Esophagus squamous epithelium (tissue), 5 donors: ENCODE measurements at places on chromosomes 3 and 15.

- no peak for DNase-seq
Measured at GRCh38 chr3:182486463-182486862, 306.8 kb upstream of the ATP11B start.

GRCh38 chr3:4880850-4881249, 98.4 kb upstream of the BHLHE40 start:
- no peak for DNase-seq

DNA sequence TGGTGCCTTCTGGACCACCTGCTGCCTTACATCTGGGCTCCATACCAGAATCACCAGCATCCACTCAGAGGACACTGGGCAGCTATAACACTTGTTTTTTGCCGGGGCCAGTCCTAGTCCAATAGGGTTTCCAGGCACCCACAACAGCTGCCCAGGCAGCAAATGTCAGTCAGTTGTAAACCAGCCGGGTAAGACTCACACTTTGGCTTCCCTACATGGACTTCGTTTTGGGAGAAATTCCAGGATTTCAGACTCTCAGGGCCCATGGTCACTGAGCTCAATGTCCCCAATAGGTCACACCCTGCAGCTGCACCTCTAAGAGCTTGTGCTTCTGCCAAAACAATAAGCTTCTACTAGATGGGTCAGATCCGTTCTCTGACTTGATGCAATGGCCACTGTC, 83.8 kb downstream of the FAM174B start:
- DNase-seq, result no peak

- no peak for DNase-seq
Measured at GRCh38 chr3:13894807-13895154, 14.9 kb upstream of the WNT7A start.

DNA sequence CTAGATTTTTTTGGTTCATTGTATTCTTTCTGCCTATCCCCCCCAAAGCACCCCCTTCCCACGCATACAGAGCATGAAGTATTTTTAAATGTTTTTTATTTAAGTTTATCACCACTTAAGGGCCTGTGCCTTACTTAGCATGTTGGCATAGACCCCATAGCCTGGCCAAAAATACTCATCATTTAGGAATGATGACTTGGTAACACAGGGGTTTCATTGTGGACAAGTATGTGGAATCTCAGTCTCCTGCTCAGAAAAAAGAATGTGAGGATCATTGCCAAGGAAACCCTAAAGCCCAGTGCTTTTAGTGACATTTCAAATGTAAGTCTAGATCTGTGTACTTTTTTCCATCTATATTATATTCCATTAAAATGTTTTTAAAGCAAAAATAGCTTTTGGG, 146.3 kb downstream of the ALCAM start:
- no peak for DNase-seq

GRCh38 chr3:154023148-154023547, 98.0 kb upstream of the ARHGEF26 start:
- DNase-seq, result no peak

- DNase-seq, result no peak
Measured at GRCh38 chr15:99247062-99247461, 2.3 kb downstream of the TTC23 start.

DNA sequence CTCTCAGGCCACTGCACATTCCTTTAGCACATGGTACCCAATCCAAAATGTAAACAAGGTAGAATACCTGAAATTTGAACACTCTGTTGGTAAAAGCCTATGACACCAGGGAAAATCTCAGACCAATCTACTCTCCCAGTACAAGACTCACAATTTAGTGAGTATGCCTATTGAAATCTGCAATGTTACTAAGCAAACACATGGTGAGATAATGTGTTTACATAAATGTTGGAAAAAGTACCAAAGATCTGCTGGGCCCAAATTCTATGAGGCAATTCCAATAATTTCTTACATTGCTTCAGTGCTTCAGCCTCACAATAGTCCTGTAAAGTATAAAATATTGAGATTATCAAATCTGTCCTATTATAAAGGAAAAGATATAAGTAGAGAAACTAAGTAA, 536.1 kb downstream of the PYDC2 start:
- DNase-seq, result no peak

DNA sequence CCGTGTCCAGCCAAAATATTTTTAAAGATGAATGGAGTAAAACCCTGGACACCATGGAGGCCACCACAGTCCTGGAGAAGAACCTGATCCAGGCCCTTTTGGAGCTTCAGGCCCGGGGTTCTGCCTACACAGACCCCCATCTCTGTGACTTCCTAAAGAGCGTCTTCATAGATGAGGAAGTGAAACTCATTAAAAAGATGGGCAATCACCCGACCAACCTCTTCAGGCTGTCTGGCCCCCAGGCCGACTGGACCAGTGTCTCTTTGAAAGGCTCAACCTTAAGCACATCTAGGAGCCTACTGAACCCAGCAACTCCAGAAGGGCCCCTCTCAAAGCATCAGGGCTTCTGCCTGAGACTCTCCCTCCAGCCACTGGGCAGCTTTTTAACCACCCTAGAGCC, 107.9 kb upstream of the FAM174B start:
- no peak for DNase-seq

DNA sequence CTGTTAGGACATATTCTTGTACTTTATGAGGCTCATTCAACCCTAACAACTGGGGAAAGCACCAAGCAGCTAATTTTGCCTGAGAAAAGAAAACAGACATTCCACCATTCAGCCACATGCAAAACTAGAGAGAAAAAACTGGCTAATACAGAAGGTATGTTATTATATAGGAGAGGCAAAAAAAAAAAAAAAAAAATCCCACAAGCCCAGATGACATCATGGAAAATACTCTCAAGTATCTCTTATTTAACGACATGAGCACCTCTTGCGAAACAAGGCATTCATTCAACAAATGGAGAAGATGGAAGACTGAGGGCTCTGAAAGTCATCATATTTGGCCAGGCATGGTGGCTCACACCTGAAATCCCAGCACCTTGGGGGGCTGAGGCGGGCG, 61.5 kb downstream of the PRICKLE2 start:
- DNase-seq, result no peak

DNA sequence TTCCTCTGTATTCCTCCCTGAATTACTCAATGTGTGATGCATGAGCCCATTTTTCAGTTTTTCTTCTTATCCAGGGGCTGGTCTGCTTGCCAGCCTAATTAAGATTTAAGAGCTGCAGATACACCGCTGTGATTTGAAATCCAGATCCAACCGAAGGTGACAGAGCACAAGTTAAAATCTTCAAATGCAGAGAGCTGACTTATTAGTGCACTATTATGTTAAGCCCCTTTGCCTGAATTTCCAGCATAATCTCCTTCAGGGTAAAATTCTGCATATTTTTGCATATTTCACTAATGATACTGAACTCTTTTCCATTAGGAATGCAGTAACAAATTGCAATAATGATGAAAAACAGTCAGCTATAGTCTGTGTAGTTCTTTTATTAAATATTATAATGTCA, 583.6 kb downstream of the ROBO2 start:
- no peak for DNase-seq

DNA sequence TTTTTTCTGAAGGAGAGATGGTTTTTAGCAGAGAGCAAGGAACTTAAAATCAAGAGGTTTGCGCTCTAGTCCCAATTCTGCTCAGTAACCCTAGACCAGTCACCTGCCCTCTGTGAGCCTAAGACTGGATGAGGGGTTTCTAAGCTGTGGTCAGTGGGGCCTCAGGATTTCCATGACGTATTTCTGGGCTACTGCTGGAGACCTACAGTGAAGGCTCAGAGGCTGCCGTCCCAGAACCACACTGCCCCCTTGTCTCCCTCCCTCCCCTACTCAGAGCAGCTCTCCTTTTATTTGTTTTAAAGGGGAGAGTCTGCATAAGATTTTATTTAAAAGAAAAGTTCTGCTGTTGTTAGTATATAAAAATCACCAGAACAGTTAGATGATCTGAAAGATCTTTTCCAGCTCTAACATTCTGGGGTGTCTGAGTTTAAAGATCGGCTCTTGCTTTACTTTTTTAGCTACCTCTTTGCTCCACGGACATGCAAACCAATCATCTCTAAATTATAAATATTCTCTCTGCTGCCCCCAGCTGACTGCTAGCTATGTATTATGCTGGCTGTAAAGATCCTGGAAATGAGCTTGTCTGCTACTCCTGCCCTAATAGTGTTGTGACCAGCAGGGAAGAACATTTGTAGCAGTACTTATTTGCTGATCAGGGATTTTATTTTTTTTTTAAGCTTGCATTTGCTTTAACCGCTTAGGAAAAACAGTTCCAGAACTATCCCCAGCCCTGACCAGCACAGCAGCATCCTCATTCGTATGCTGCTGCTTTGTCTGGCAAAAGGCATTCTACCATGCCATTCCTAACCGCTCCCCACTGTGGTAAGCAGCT, 28.6 kb upstream of the NDUFB4 start:
- no peak for DNase-seq

- DNase-seq, result no peak
Measured at GRCh38 chr15:54792526-54792925, 404.2 kb downstream of the RSL24D1 start.

DNA sequence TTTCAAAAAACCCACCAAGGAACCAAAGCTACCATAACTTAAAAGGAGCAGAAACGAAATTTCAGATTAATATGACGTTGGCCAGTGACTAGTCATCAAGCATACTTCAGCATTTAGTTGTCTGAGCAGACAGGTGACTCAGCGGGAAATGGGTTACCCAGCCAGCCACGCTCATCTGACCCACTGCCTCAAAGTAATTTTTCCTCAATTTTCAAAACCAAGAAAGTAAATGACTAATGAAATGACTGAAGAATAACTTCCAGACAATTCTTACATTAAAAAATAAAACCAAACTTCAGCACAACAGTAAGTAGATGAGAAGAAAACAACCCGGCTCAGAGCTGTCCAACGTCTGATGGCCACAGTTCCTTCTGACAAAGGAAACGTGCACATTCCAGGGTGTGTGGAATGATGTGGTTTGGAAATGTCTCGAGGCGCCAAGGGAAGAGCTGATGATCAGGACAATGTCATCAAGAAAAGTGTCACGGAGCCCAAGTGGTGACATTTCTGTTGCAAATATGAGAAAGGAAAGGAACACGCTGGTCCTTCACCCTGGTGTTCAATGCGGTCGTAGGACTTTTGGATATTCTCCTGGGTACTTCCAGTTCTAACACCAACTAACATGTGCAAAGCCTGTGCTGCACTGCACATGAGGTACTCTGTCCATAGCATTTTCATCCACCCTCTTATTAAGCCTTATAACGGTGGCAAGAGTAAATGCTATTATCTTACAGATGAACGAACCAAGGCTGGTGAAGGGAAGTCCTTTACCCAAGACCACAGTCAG, 79.1 kb downstream of the FOXP1 start:
- no peak for DNase-seq

DNA sequence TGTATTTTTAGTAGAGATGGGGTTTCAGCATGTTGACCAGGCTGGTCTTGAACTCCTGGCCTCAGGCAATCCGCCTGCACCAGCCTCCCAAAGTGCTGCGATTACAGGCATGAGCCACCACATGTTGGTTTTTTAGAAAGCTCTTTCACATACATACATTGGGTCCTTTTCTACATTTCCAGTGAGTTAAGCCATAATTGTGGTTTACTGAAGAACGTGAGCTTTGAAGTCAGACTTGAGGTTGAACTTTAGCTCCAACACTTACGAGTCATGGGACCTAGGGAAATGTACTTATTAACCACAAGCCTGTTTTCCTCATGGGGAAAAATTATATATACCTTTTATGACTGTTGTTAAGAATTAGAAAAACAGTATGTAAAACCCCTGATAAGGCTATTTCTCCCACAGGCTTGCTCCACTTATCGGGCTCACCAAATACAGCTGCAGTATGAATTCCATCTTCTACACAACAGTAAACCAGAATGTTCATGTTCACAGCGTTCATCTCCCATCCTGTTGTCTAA, 39.0 kb downstream of the GPR160 start:
- no peak for DNase-seq

DNA sequence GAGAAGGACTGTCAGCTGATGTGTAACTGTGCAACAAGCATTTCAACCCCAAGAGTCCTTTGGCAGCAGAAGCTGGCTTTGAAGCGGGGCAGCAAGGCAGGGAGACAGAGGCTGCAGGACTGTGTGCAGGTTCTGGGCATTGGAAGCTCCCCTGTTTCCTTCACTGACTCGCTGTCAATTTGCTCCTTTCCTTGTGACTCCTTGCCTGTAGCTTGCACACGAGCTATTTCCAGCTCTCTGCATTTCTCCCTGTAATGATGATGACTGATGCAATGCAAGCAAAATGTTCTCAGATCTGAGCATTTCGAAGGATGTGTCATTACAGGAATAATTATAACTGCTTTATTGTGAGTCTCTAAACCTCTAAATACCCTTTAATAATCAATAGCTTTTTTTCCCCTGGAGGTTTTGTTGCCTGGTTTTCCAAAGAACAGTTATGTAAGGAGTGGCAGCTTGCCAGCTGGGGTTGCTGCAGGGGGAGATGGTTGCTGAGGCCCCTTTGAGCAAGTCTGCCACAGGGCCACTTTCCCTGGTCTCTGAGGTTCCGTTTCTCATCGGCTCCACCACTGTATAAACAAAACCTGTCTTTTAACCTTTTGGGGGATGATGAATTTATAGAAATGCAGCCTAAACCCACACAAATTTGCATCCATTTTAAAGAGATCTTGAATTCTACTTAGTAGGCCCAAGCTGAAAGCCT, 2.8 kb downstream of the APOD start:
- DNase-seq, result no peak

DNA sequence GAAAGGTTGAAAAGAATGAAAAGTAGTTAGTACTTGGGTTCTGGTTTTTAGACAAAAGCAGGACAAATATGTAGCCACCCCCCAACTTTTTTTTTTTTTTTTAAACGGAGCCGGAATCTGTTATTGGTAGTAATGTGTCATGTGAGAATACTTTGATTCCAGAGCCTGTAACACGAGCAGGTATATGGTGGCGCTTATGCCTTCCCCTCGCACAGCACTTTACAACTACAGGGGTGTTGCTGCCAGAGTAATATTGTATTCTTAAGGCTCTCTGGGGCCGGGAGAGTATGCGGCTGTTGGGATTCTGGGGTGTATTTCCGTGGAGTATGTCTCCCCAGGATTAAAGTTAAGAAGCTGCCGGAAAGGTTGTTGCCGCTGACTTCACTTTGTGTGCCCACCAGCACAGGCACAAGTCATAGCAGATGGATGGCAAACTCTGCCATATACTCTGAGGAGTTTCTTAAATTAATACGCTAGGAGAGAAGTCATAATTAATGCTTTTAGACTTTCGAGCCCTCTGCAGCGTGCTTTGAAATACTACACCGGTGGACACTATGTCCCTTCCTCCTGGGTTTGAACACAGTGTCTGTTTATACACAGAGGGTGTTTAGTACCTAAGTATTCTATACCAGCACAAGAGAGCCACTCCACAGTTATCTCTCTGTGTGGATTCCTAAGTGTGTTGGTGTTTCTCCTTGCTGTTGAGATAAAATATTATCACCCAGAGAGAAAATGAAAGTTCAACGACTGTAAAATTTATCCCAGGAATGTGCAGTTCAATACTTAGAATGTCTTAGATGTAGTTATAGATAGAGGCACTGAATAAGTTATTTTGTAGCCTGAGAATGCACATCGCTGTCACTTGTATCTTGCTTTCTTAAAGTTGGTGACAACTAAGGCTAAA, 1.4 kb downstream of the MBNL1 start:
- no peak for DNase-seq
